ELR (cell line): ENCODE measurements at places on chromosomes 1 and 21.

DNA sequence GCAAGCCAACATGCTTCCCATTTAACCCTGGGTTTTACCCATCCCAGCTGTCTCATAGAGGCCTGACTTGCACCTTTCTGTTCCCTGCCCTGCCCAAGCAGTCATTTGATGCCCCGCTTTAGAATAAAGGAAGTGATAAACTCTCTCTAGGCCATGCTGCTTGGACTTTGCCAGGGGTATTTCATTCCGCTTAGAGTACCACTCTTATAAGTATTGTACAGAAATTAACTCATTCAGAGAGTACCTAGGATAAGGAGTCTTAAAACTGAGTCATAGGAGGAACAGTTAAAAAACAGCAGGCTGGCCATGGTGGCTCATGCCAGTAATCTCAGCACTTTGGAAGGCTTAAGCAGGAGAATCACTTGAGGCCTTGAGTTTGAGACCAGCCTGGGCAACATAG, 21.0 kb upstream of the LYST start:
- no peak for DNase-seq

- no peak for DNase-seq
Measured at GRCh38 chr1:165734906-165735305, 33.8 kb downstream of the TMCO1 start.

- no peak for DNase-seq
Measured at GRCh38 chr1:6352138-6352563, 41.4 kb downstream of the ACOT7 start.

DNA sequence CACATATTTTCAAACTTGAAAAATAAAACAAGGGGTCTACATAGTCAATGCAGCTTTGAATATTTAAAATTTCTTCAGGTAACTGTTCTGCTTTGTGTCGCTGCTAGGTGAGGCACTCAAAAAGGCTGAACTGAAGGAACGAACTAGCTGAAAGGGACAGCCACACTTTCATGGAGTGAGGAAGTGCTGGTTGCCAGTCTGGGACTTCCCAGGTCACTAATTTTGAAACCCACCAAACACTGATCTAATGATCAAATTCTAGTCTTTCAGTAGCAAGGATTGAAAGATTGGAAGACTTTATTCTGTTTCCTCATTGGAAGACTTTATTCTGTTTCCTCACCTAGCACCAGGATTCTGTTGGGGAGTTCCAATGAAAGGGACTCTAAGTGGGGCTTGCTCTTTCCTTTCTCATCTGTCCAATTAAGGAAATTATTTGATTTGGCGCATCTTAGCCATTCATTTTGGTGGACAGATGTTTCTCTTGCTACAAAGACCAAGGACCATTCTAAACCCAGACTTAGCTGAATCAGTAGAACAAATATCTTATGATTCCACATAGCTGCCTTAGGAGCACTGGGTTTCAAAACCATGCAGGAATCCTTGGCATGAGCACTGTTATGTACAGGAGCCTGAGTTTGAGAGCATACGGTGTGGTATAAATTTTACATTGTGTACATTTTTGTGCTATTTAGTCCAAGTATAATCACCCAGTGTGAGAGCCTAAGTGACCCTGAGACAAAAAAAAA, 10.9 kb upstream of the ARID1A start:
- DNase-seq = no peak

- peak; percentile 57 for DNase-seq
Measured at GRCh38 chr1:155864393-155864792, 5.0 kb downstream of the SYT11 start.

DNA sequence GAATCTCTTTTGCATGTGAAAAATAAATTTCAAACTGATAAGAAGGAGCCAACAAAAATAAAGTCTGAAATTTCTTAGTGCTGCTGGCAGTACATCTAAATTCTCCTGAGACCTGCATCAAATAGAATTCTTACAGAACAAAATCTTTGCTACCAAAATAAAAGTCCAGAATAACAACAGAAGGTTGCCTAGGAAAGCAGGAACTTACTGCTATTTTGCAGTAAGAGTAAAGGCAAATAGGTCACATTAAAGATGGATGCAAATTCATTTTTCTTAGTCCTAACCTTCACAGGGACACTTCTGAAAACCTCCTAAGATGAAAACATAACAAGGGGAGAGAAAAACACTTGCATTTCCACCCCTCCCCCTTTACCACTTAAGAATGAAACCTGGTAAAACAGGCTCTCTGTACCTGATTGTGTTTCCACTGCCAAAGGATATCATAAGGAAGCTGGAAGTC, 59.0 kb downstream of the RUSC1 start:
- DNase-seq = peak; percentile 23

- peak; percentile 77 for DNase-seq
Measured at GRCh38 chr1:93988634-93989350, 79.6 kb upstream of the GCLM start.

DNA sequence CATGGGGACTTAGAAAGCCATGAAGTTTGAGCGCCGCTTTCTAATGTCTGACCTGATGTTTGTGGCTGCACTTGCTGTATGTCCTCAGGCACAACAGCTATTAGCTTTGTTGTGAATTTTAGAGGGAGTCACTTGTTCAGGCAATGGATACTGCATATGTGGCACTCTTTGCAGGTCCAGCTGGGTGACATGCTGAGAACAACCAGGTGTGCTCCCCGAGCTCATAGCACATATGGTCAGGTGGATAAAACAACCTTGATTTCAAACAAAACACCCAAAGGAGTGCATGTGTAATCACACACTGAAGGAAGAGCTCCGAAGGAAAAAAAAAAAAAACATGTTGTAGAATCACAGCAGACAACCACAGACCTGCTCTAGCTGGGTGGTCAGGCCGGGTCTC, 178.6 kb downstream of the BACH1 start:
- DNase-seq = no peak

DNA sequence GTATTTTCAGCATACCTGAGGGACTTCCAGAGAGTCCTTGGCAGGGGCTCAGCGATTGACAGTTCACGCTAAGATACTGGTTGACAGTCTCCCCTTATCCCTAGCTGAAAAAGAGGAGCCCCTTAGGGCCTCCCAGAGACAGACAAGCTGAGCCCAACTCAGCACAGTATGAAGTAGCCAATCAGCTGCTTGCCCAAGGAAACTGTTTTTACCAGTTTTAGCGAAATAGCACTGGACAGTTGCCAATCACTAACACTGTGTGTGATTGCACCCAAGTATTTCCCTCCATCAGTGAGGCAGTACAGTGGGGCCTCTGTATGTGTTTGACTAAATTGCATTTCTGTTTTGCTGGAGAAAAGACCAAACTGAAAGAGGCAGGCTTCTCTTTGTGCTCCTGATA, 27.0 kb downstream of the KHDRBS1 start:
- no peak for DNase-seq

- DNase-seq = peak; percentile 99
Measured at GRCh38 chr1:221439008-221439746, 302.7 kb downstream of the DUSP10 start.

DNA sequence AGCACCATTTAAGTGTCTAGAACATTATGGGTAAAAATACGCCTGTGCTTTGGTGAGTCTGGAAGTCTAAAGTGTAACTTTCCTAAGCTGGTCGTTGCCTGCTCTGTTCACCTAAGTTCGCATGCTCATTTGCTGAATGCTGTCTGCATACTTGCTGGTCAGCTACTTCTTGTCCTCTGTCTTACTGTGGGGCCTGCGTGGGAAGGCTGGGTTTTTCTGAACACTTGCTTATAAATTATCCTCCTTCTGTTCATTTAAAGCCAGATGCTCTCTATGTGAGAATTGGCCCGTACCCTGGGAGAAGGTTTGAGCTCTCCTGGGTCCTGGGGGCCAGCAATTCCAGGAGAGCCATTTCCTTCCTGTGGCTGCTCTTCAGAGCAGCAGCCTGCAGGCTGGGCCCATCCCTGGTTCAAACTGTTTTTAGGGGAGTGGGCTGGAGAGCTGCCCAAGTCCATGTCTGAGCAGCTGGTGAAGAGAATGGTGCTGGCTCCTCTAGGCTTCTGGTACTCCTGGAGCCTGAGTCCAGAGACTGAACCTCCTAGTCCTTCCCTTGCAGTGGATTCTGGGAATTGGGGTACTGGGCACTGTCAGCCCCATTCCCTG, 75.7 kb downstream of the GALNT2 start:
- no peak for DNase-seq

DNA sequence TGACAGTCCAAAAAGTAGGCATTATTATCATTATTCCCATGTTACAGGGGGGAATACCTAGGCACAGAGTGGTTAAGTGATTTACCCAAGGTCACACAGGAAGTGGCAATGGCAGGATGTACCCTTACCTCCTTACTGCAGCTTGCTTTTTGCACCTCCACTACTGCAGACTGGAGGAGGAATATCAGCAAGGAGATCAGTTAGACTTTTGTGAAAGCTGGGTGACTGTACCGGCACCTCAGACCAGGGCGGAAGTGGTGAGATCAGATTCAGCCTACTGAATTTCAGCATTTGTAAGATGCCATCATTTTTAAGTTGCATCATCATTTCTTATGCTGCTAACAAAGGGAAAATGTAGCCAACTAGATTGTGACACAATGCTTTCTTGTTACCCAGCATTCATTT, 4.5 kb downstream of the ADARB1 start:
- DNase-seq = peak; percentile 94

DNA sequence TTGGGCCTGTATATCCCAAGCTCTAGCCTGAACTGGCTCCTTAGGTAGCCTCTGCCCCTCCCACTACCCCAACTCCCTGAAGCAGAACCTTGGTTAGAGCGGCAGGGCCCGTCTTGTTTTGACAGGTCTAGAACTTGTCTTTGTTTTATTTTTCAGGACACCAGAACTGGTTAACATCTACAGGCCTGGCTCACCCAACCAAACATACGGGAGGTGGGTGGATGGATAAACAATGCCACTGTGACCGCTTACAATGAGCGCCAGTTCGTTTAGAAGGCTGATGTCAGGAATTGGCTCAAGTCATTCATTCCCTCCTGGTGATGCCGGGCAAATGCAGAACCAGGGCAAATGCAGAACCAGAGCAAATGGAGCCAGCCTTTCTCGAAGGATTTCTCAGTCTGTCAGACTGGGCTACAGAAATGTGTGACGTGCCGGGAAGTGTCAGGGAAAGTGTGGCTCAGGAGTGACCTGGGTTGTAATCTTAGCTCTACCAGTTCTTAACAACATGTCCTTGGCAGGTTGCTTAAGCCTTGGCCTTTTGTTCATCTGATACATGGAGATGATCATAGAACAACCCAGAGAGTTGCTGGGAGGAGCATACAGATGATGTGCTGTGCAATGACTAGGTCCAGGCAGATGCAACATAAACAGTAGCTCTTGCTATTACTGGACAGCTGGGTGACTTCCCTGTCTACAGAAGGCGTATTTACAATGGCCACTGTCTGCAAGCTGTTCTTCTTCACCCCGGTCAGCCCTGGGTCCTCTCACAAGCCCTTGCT, 30.5 kb upstream of the BTG2 start:
- no peak for DNase-seq

GRCh38 chr1:164583196-164583595, 24.2 kb downstream of the PBX1 start:
- DNase-seq = no peak

DNA sequence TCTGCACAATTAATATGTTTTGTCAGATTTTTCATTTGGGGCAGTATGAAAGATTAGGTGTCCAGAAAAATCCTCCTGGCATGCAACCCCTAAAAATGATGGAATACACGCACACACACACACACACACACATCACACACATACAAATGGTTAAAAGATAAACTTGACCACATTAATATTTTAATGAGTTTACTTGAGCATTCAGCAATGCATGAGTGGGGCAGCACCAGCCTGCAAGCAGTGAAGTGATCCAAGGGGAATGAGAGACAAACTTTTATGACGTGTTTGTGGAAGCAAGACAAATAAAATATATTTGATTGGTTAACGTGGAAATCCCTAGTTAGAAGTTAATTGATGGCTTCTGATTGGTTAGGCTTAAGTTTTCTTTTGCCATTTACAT, 29.1 kb upstream of the SOAT1 start:
- DNase-seq = no peak

- DNase-seq = no peak
Measured at GRCh38 chr1:59204001-59204400, 92.9 kb upstream of the FGGY start.

DNA sequence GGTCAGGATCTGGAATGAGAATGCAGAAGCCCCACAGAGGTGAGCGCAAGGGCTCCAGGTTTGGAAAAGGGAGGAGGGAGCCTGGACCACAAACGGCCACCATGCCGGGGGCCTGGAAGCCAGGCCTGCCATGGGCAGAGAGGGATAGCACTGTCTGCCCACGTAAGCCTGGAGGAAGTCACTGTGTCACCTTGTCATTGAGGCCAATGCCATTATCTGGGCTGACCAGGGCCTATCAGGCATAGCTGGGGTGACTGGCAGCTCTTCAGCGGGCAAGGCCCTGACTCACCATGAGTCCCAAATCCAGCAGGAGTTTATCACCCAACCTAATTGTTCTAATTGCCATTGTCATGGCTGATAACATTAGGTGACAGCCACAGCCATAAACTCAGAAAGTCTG, 84.6 kb downstream of the MATN1 start:
- no peak for DNase-seq

DNA sequence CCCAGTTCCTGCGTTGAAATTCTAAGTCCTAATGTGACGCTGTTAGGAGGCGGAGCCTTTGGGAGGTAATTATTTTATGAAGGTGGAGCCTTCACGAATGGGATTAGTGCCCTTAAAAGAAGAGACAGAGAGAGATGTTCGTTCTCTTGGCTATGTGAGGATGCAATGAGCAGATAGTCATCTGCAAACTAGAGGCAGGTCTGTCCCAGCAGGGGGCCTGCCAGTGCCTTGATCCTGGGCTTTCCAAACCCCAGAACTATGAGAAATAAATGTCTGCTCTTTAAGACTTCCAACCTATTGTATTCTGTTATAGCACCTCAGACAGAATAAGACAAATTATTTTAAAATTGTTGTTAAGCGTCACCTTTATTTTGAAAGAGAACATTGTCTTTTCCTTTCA, 123.1 kb upstream of the KCNJ6 start:
- no peak for DNase-seq

- DNase-seq = no peak
Measured at GRCh38 chr1:46218443-46218842, 15.3 kb downstream of the LURAP1 start.

- DNase-seq = peak; percentile 65
Measured at GRCh38 chr1:10195570-10195969, 14.8 kb upstream of the KIF1B start.

GRCh38 chr1:175071276-175071943, 3.8 kb downstream of the TNN start:
- no peak for DNase-seq

DNA sequence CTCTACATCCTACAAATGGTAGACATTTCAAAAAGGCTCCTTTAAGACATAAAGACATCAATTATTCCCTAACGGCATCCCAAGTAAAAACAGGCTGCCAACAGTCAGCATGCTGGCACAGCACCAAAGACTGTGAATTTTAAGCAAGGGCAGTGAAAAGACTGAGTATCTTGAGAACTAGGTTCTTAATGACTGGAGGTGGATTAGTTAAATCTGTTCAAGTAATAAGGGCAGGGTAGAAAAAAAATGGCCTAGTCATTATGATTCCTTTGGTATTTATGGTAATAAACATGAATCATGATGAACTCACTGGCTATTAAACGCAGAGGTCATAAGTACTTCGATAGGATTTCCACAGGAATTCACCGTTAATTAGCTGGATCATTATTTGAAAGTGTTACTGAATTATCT, 75.2 kb downstream of the KIFAP3 start:
- peak; percentile 94 for DNase-seq
